ENCODE measurements at places on chromosomes 16 and 17.

DNA sequence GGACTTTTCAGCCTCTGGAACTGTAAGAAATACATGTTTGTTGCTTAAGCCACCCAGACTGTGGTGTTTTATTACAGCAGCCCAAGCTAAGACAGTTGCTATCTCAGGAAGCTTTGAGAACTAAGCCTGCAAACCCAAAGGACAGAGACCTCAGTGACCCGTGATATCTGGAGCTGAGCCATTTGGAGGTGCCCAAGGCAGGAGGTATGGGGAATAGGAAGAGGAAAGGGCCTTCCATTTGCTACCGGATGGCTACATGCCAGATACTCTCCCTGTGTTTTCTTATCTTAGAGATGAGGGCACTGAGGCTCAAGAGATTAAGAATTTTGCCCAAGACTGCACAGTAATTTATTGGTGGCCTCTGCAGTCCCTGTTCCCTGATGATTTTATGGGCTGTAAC is 622.1 kb upstream of the CDH5 start:
- no peak for DNase-seq

DNA sequence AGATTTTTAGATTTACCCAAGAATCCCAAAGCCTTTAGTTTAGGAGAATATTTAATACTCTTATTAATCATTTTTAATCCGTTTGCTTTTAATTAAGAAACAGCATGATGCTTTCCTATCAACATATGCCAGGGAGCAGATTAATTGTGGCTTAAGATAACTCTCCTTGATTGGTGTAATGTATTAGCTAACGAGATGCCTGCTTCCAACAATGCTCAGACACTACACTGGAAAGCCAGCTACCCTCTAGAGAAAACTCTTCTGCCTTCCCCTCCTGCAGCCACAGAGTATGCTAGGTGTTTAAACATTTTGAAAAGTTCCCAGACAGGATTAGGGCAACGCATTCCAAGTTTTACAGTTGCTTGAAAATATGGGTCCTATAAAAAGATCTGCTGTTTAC is 142.2 kb downstream of the AATF start:
- DNase-seq = no peak

- no peak for DNase-seq
Measured at GRCh38 chr17:36947922-36948716, 635 bp upstream of the AATF start.

DNA sequence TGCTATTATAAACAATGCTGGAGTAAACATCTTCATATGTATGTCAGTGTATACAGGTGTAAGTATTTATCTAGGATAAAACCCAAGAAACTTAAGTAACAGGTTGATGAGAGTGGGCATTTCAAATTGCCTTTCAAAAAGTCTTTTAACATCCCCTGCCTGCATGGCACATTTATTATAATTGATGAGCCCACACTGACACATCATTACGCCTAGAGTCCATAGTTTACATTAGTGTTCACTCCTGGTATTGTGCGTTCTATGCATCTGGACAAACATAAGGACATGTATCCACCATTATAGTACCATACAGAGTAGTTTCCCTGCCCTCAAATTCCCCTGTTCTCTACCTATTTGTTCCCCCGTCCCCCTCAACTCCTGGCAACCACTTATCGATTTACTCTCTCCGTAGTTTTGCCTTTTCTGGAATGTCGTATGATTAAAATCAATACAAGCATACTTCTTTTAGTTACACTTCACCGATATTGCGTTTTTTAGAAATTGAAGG is 53.7 kb downstream of the NACA2 start:
- DNase-seq = no peak

- DNase-seq = no peak
Measured at GRCh38 chr16:17424771-17425170, 46.0 kb downstream of the XYLT1 start.

DNA sequence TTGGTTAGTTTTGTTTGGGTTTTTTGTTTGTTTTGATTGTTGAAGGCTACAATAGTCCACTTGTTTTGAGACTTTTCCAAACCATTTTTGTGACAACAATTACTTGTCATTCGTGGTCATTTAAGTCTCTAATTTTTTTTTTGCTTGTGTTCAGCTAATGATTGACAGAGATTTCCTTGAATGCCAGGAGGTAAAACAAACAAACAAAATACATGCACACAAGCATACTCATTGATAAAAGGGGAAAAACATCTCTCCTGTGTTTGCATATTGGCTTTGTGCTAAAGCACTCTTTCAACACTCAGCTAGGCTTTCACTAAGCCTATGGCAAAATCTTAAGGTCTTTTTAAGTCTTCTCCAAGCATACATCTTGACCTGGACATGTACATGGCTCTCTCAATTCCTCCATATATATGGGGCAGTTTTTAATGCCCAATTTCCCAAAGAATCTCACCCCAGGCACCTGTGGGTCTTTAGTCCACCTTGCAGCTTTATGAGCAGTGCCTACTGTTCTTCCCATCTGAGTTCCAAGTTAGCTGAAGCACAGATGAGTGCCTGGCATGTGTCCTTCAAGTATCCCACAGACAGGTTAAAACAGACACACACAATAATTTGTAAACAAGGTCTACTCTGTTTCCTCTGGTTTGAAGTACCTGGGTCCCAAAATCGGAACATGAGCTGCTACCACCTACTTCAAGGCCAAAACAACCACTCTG is 24.2 kb upstream of the HS3ST3B1 start:
- no peak for DNase-seq

Measured in activated T-cell treated with anti-CD3 and anti-CD28 coated beads for 1 hour (primary cell).